ENCODE measurements at places on chromosomes 4 and X.
A peak's percentile ranks its signal among the peaks of the same experiment; 100 is the strongest.

DNA sequence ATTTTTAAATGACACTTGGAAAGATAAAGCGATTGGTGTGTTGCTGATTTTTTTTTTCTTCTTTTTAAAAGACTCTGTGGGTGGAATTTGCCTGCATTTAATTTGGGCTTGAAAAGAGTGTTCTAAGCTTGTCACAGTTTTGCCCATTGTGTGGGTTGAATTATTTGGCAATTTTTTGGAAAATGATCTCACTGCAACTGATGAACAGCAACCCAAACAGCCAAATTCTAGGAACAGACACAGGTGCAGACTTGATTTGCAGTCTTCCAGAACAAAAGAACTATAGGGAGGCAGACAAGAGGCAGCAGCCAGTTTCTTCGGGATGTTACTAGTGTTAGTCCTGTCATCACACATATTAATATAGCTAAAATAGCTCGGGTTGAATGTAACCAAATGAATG, 40.5 kb downstream of the CASP6 start:
- no peak for DNase-seq

GRCh38 chr4:77078401-77078800, 2.6 kb upstream of the CCNI start:
- DNase-seq = no peak

DNA sequence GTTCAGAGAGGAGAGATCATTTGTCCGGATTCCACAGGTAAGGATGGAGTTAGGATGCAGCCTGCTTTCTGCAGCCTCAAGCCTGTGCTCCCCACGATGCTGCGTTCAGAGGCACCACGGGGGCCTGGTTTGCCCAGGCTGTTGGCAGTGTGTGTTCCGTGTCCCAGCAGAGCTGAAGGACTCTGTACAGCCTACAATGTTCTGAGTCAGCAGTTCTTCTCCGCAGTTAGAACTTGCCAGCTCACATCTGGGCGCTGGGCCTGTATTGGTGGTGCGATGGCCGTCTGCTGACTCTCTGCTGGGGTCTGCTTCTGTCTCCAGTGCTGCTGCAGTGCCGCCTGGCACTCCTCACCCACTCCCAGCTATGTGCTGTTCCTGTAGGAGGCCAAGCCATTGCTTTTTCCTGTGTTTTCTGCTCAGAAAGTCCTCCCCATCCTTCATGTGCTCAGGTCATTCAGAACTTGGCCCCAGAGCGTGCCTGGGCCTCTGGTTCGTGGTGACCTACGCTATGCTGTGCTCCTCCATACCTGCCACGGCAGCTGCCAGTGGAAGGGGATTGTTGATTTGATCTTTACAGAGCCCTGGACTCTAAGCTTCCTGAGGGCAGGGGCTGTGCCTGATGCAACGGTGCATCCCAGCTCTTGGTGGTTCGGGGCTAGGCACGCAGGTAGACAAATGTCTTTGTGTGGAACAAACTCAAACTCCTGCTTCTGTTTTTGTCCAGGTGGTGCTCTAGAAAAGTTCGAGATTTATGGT, 42.6 kb upstream of the TADA2B start:
- no peak for DNase-seq

DNA sequence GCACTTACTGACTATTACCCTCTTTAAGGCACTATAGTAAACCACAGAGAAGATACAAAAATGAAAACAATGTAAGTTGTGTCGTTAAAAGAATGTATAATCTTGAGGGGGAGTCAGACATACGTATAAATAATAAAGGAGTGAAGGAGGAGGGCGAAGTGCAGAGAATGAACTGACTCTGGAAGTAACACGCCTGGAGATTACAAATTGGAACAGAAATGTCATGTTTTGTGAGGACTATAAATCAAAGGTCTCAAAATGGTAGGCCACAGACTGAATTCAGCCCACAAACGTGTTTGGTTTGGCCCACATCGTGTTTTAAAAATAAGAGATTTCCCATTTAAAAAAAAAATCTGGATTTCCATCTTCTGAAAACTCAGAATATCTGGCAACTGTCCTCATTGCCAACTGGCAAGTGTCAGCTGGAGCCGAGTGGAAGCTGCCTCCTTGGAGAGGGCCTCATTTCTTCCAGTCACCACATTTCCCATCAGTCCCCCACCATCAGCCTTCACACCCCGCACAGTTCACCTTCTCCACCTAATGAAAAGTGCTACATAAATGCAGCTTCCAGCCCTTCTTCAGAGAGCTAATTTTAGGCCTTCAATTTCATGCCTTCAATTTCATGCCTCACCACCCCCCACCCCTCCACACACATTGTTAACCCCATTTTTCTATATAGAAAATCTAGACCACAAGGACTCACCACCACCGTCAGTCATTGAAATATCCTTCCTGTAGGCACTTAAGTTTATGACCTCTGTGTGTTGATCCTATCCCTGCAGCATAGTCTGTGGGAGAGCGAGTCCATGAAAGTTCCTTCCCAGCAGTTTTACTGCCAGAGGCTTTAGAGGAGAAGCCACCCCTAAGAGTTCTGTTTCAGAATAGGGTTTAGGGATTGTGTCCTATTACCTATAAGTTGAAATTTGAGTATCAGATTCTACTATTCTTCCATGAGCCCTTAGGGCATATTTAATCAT, 32.0 kb upstream of the COL25A1 start:
- DNase-seq = no peak

GRCh38 chrX:828411-828959, 197.9 kb downstream of the SHOX start:
- no peak for DNase-seq

- no peak for DNase-seq
Observed at GRCh38 chr4:159296061-159296460, 193.2 kb downstream of the RAPGEF2 start.

- no peak for DNase-seq
Observed at GRCh38 chrX:46961574-46962283, 49.5 kb downstream of the JADE3 start.

GRCh38 chr4:78168029-78168428, 110.9 kb downstream of the FRAS1 start:
- no peak for DNase-seq

- no peak for DNase-seq
Observed at GRCh38 chr4:87975466-87975865, at the start of gene SPP1. SPP1 (plus strand) TSS chr4:87975714; CDS start chr4:87976896, 1,182 bp downstream.

DNA sequence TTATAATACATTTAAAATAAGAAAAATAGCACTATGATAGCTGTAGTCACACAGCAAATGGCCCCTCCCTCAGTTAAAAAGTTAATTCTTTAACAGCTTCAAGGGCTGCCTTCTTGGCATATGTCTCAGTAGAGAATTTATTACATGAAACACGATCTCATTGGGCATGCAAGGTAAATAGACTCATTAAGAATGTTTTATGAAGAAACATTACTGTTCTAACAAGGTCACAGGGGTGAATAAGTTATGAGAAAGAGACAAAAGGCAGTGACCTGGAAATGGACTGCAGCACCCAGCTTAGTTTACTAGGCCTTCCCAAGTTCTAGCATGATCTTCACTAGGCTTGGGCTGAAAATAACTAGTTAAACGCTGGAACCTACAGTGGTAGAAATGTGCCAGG, 277.7 kb downstream of the NR3C2 start:
- no peak for DNase-seq

DNA sequence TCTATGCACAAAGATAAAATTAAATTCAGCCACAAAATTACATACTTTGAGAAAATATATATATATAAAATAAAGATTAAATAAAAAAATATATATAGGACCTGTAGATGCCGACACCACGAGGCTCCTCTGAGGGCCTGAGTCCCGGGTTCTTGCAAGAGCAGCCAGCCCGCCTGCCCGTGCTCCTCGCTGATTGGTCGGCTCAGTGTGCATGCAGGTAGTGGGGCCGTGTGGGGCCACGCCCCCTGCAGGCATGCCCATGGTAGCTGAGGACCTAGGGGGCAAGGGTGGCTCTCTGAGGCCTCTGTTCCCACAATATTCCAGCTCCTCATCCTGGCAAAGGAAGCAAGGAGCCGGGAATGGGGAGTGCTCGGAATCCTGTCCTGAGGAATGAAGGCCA, 80.5 kb upstream of the AMELX start:
- DNase-seq = no peak

DNA sequence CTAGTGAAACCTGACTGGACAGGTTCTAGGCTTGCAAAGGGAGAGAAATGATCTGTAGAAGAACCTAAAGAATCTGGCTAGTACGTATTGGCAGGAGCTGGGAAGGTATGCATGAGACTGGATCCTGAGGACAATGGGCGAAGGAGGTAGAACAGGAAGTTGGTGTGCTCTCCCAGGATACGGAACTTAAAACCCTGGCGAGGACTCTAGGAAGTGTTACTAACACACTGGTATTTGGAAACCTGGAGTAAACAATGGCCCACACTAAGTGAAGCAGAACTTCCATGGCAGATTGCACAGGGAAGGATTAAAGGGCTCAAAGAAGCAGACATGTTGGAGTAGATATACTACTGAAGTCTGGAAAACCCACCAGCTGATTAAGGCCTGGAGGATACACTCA, 9.1 kb downstream of the SYN1 start:
- no peak for DNase-seq

DNA sequence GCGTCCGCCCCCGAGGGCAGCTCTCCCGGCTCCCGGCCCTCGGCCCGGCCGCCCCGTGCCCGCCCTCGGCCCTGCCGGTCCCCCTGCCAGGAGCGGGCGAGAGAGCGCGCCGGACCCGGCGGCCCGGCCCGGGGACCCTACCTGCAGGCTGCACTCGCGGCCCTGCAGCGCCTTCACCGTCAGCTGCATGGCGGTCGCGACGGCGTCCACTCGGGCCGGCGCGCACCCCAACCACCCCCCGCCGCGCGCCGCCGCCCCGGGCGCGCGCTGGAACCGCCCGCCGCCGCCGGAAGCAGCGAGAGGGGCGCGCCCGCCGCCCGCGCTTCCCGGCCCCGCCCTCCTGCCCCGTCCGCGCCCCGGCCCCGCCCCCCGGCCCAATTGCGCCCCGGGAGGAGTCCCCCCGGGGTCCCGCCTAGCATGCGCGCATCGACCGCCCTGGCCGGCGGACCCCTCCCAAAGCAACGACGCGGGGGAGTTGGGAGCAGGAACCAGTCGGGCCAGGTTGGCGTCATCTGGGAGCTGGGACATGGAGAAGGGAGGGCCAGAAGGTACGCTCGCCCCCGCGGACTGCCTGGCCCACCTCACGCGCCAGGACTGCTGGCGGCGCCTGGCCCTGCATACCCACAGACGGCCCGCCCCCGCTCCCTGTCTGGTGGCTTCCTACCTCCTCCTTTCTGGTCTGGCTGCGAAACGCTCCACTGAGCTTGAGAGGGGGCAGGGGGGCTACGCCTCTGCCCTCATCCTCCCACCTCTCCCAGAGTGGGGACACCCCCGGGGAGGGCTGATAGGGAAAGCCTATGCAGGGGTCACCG, at the start of gene UBL4A:
TSS of gene UBL4A (minus strand) at position 220 of the 812 bp plus-strand sequence. CDS start at position 189, 31 bp downstream.
- peak; percentile 53 for DNase-seq

DNA sequence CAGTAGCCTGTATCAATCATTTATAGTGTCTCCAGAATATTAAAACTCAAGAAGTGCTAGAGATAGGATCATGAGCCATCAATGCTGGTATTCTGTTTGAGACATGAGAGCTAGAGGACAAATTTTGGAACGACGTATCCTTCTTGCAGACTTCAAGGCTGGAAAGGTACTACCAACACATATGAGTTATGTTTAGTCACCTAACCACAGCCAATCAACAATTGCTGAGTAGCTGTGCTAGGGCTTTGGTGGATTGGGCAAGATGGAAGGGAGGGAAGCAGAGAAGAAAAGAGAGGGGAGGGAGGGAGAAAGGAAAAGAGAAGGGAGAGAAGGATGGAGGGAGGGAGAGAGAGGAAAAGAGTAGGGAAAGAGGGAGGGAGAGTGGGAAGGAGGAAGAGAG, 21.6 kb upstream of the RAI2 start:
- DNase-seq = no peak

- DNase-seq = no peak
Observed at GRCh38 chr4:101862595-101862994, 72.1 kb downstream of the BANK1 start.

- no peak for DNase-seq
Observed at GRCh38 chr4:8439914-8440491, 520 bp downstream of the ACOX3 start.

GRCh38 chr4:127509155-127509554, 123.6 kb upstream of the INTU start:
- no peak for DNase-seq

- DNase-seq = no peak
Observed at GRCh38 chrX:22155126-22155525, 117.6 kb upstream of the CBLL2 start.

DNA sequence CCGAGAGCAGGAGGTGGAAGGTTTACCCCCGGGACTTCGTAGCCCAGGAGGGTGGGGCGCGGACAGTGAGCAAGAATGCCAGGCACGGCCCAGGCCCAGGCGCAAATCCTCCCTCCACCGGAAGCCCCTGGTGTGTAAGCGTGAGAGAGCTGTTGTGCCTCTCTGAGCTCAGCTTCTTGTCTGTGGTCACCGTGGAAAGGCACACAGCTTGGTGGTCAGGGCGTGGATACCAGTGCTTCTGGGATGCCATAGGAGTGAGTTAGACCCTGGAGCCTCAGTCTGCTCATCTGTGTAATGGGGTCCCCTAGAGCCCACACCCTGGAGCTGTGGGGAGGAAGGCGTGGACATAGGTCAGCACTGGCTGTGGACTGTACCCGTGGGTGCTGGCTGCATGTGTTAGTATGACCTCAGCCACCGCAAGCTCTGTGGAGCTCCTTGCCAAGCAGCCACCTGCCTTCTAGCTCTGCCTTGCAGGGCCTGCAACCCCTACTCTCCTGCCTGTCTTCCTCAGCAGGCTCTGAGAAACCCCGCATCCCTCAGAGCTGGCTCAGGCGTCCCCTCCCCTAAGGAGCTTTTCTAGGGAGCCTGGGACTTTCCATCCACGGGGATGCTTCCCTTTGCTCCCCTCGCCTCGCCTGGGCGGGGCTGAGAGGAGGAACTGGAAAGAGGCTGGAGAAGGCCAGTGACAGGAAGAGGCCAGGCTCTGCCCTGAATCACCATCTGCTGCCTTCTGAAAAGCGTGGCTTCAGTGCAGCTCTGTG, 28.0 kb upstream of the AFAP1 start:
- no peak for DNase-seq

DNA sequence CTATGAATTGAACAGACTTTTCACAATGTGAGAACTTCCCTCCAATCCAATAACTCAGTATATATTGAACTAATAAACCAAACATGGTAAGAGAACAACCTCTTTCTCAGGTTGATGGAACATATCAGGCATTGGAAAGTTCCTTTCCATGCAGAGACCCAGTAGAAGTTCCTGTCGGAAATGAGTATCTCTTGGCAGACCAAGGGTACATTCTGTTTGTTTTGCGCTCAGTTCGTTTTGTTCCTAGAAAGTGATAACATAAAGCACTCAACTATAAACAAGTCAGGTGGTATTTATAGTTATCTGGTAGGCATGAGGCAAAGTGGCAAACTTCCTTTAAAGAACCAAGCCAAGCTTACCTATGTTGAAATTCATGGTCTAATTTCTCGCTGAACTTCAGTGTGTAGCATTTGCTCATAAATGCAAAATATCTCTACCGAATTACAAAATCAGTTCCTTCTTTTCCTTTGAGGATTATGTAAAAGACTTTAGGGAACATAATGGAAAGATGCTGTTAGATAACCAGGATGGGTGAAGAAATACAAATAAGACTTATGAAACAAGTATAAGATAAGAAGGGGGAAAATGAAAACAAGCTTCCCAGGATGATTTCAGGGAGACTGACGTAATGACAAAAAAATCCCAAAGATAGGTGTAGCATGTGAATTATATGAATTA, 120.3 kb downstream of the ARHGAP24 start:
- no peak for DNase-seq

- no peak for DNase-seq
Observed at GRCh38 chr4:7867701-7868435, 71.8 kb downstream of the AFAP1 start.

GRCh38 chrX:31546126-31546525, 474.3 kb upstream of the FTHL17 start:
- DNase-seq = no peak

GRCh38 chrX:27840881-27841280, 33.1 kb downstream of the MAGEB10 start:
- no peak for DNase-seq
